Activated CD8-positive, alpha-beta memory T cell treated with anti-CD3 and anti-CD28 coated beads for 1 hour (primary cell): ENCODE measurements at places on chromosomes 5 and 9.

DNA sequence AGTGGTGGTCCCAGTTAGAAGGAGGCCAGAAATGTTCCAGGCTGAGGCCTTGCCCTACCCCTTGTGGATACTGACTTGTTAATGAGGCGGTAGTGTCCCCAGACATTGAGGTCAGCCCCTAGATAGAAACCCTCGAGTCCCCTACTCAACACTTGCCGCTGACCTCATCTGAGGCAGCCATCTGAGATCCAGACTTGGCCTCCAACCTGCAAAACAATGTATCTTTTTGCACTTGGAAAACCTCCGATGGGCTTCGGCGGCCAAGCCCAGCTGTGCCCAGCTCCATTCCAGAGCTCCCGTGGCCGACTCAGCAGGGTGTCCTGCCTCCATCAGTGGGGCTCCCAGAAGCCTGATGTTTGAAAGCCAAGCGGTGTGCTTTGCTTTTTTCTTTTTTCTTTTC is 122.1 kb downstream of the WNK2 start:
- no peak for DNase-seq

DNA sequence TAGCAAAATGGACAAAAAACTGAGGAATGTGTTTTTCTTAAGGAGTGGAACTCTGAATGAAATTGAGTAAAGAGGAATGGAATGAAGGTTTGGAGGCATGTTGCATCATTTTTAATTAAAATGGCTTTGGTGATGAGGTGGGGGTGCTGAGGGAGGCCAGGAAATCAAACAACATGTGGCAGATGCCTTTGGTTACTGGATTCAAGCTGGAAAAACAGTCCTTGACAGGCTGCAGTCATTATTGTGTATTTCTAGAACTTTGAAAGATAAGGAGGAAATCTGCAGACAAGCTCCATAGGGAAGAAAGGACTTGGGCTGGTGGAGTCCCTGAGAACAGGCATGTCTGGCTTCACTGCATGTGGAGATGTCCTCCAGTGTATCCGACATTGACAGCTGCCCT is 203.5 kb upstream of the HAPLN1 start:
- DNase-seq: no peak

GRCh38 chr9:99391937-99392594 is 170.0 kb downstream of the SEC61B start:
- DNase-seq: no peak

DNA sequence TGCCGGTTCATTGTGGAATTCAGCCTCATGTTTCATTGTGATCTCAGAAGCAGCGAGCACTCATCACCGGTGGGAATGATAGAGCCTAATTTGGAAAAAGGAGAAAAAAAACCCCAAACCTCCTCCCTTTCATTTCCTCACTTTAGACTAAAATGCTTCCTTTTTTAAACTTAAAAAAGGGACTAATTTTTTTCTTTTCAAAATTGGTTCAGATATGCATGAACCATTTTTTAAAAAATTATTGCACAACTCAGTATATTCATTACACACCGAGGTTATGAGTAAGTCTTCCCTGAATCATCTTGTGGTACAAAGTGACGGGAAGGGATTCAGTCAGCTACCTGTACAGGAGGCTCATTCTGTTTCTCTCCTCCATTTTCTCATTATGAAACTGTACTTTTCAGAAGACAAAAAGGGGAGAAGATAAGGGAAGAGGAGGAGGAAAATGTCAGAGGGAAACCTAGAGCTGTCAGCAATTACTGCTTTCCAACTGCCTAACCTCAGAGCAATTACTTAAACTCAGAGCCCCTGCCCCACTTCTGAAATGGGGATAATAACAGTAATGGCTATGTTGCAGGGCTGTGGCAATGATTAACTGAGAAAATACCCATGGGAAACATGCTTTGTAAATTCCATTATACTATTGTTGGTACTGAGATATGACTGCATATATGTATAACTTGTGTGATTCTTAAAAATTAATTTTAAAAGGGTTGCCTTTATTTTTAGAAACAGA is 24.0 kb downstream of the GALNT10 start:
- no peak for DNase-seq

DNA sequence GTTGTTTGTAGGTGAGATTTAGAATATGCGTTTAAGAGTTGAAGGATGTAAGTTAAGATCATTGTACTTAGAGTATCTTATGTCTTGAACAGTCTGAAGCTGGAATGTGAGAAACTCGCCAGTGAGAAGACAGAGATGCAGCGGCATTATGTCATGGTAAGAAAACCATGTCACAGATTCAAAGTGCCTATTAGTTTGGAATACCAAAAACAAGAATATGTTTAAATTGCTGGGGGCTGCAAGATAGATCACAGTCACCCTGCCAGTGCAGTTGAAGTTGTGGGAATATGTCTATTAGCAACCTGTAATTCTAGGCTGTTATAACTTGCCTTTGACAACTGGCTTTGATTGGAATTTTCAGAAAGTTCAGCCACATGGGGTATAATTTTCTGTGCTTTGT is 3.0 kb downstream of the TLE4 start:
- DNase-seq: no peak

DNA sequence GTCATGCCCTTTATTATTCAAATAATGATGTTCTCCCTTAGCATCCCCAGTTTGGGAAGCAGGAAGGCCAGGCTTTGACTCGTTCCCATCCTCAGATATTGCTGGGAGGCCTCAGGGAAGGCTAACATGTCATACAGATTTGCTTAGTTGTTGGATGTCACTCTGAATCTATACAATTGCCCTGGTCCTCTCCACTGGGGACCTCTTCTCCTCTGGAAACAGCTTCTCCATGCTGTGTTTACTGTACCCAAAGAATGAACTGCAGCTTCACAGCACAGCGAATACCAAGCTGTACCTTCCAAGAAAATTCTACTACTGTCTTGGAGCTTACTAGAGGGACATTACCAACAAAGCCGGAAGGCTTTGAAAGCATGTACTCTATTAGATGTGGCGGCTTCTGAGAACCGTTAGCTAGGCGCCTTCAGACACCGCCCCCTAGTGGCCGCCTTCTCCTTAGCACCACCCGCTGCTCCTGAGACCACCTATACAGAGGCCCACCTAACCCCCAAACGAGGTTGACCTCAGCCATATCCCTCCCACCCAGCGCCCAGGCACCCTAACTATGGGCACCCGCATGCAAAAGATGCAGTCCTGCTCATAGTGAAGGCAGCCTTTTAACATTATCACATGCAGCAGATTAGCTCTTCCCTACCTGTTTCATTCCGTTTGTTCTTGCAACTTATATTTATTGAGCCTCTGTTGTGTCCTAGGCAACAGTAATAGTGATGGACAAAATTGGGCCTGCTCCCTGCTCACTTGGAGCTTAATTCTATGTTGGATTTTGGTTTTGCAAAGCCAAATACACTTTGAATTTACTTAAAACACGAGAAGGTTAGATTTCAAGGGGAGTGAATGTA is 34.9 kb upstream of the FOXI1 start:
- DNase-seq: no peak

DNA sequence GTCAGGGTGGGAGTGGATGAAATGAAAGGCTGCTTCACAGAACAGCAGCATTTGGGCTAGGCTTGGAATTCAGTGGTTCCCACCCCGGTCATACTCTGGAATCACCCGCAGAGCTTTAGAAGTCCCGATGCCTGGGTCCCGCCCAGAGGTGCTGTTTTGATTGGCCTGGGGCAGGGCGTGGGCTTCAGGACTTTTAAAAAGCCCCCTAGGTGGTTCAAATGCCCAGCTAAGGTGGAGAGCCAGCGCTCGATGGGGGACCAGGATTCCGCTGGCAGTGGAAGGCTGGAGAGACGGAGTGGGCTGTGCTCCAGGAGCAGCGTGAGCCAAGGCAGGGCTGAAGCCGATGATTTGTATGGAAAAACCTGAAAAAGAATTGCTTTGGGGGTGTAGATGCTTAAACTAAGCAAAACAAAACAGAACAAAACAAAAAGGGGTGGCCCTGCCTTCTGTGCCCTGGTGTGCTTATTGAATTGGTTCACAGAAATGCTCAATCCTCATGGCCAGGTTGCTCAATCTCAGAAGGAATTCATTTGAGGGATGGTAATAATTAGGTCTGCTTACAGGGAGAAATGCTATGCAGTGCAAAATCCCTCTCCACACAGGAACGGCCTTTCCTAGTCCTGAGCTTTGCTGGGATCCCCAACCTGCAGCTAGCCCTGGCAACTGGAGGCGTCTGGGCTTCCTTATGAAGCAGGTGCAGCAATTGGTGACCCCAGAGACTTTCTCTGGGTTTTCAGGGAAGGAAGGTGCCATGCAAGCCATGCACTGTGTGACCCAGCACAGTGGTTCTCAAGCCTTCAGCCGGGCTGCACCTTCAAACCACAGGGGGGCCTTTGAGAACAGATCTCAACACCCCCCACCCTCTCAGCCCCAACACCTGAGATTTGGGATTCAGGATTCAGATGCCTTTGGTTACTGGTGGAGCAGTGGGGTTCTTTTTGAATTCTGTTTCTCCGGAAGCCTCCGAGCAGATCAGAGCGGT is 174.0 kb upstream of the ZNF618 start:
- DNase-seq: no peak

- DNase-seq: no peak
These were observed 576.2 kb downstream of the BNC2 start for GRCh38 chr9:16294133-16294770.
